Mesenchymal stem cell (in vitro differentiated cells and primary cell): ENCODE measurements at places on chromosomes 16 and 17.

GRCh38 chr17:43216369-43216761 is 4.7 kb downstream of the TMEM106A start:
- no peak for DNase-seq

GRCh38 chr17:41428591-41429291 is 4.4 kb upstream of the KRT37 start:
- DNase-seq, result peak; percentile 53

- no peak for DNase-seq
Measured at GRCh38 chr16:50309156-50309526, 42.8 kb downstream of the ADCY7 start.

- no peak for DNase-seq
Measured at GRCh38 chr17:1648173-1648962, 1.3 kb downstream of the RILP start.

GRCh38 chr17:73482894-73483293 is 161.4 kb downstream of the SDK2 start:
- no peak for DNase-seq

DNA sequence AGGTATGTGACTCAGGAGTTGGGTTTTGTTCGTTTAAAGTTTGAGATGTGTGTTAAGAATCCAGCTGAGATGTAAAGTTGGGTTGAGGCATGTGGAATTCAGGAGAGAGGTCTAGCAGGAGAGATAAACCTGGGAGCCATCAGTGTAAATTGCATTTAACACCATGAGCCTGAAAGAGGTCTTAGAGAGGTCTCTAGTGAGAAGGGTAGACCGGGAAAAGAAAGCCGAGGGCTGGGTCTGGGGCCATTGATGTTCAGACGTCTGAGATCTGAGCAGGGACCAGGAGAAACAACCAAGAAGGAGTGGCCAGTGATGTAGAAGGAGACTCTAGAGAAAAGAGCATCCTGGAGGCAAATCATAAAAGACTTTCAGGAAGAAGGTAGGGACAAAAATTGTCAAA is 44.1 kb upstream of the PIRT start:
- DNase-seq, result no peak

- peak; percentile 29 for DNase-seq
Measured at GRCh38 chr17:52106638-52107261, 51.8 kb downstream of the CA10 start.

DNA sequence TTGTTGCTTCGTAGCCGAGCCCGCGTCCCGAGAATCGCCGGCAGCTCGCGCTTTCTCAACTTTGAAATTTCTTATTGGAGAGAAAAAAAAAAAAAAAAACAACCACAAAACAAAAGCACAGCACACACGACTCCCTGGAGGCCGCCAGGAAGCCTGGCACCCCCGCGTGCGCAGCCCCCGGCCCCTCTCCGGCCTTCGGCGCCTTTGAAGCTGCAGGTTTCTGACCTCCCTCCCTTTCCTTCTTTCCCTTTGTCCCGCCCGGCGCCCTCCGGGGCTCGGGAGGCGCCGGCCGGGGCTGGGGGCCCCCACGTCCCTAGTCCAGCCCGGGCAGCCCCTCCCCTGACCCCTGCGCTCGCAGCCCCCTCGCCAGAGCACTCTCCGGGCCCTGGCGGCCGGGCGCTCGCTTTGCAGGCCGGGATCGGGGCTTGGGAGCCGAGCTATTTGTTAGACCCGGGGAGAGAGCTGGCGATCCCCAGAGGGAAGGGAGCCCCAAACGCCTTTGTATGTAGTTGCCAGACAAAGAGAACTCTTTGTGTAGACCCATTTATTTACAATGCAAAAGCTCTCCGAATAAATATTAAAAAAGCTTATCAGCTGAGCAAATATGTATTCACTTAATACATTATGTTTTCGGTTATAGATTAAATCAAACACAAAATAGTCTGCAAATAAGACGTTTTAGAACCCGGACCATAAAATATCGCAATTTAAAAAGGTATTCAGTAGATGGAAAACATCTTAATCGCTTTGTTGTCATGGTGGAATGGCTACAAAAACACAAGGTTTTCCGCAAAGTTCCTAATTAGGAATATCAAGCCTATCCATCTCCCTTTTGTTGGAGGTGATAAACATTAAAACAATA is 2.3 kb downstream of the BAHCC1 start:
- peak; percentile 81 for DNase-seq

DNA sequence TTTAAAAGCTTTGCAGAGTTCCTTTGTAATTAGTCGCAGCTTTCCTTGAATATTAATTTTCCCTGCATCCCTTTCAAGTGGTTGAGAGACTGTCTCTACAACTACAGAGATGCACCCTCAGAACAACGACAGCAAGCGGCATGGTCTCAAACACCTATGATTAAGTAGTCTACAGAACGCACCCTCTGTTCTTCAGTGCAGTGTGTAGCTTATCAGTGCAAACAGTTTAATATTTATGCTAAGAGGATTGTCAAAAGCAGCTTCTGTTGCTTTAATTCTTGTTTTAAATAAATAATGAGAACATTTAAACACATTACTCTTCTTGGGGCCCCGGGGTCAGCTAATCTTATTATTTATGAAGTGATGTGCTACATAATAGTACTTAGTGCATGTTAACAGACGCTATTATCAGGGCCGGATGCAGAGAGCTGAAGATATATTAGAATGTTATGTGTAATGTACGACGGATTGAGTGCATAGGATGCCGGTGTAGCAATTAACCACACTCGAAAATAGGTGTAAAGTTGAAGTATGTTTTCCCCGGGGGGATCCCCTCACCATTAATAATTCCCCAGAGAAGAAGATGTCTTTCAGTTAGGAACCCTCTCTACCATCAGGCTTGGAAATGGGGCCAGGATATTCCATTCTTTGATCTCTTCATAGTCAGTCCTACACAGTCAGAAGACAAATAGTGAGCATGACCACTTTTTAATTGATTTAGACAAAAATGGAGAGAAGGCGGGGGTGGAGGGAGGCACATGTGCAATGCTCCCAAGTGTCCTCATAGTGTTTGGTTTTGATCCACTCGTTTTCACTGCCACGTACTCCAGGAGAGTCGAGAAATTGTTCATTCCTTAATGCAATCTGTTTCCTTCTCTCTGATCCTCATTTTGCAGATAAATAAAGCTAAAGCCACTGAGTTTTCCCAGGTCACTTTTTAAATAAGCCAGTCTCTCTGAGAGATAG is 176.3 kb downstream of the IRX3 start:
- no peak for DNase-seq

GRCh38 chr17:27748360-27748825 is 51.9 kb downstream of the NOS2 start:
- DNase-seq, result no peak
